ENCODE measurements at places on chromosomes 5 and 9.

DNA sequence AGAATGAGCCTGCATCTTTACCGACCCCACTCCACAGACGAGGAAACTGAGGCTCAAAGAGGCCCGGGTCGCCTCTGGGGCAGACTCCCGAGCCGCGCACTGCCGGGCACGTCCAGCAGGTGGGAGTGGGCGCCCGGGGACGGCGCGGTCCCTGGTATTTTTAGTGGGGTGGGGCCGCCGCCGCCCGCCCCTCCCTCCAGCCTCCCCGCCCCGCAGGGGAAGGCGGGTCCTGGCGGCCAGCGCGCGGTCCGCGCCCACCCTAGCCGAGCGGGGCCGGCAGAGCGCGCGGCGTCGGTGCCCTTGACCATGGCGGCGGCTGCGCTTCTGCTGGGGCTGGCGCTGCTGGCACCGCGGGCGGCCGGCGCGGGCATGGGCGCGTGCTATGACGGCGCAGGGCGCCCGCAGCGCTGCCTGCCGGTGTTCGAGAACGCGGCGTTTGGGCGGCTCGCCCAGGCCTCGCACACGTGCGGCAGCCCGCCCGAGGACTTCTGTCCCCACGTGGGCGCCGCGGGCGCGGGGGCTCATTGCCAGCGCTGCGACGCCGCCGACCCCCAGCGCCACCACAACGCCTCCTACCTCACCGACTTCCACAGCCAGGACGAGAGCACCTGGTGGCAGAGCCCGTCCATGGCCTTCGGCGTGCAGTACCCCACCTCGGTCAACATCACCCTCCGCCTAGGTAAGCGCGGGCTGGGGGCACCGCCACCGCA lies at the start of gene LAMC3:
TSS of gene LAMC3 (plus strand) at position 266 of the 710 bp plus-strand sequence. CDS start at position 307, 41 bp downstream.
- DNase-seq = peak; percentile 7

DNA sequence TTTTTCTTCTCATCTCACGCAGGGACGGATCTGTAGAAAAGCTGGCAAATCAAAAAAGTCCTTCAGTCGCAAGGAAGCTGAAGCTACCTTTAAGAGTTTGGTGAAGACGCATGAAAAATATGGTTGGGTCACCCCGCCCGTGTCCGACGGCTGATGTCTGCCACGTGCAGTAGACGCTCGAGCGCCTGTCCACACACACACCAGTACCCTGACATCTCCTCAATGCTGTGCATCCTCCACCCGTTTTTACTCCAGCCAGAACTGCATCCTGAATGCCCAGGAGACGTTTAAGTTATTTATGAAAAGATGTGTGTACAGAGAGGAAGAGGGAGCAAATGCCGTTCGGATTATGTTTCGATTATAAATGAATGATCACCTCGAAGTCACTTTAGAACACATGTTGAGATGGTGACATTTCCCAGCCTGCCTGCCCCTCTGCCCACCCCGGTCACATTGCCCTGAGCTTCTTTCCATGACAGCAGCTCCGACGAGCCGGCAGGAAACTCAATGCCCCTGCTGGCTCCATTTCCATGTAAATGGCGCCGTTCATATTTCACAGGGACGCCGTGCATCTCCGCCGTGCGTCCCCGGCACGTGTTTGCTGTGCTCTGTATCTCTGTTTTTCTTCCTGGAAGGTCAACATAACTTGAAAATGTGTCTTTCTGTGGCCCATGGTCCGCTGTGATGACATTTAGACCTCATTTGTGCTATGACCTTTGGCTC lies 42.7 kb downstream of the UBE2QL1 start:
- no peak for DNase-seq

GRCh38 chr9:26229324-26230054 lies 551.2 kb upstream of the TUSC1 start:
- DNase-seq = no peak

DNA sequence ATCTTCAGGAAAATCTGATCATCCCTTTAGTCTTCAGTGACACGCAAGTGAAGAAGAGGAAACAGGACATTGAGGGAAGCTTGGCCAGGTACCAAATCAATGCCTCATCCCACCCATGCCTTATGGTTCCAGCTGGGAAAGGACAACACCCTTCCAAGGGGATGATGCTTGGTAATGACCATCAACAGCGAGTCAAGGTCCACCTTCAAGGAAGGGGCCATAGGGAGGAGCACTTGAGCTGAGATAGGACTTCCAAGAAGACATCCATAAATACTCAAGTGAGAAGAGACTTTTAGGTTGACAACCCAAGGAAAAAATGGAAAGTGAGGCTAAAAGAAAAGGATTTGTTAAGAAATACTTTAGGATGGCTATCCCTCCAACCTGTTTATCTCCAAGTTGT lies 27.1 kb upstream of the GAS1 start:
- no peak for DNase-seq

DNA sequence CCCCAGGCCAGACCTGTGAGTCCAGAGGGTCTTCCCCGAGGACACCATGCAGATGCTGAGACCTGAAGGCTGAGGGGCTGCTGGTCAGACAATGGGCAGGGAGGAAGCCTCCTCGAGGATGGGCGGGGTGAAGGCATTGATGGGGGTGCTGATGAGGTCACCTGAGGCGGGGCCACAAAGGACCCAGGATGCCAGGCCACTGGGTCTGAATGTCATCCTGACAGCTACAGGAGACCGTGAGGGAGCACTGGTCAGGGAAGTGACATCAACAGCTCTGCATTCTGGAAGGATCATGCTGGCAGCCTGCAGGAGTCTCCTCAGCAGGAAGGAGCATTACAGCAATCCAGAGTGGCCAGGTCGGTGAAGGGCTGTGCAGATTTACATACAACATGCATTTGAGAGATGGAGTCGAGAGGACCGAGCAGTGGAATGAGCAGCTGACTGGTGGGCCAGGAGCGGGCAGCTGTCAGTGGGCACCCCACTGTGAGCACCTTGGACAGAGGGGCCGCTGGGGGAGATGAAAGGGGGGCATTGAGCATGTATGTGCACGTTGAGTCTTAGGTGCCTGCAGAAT lies 77.7 kb upstream of the ADAMTS2 start:
- DNase-seq = no peak

GRCh38 chr5:40689438-40689837 lies 9.7 kb downstream of the PTGER4 start:
- DNase-seq = no peak

GRCh38 chr5:126863402-126863801 lies 86.5 kb downstream of the LMNB1 start:
- no peak for DNase-seq

- no peak for DNase-seq
These were observed 27.3 kb downstream of the CLTA start for GRCh38 chr9:36218011-36218410.

- DNase-seq = no peak
These were observed 433.4 kb upstream of the BRINP1 start for GRCh38 chr9:119802621-119803020.

- no peak for DNase-seq
These were observed at the start of gene FBXL7 for GRCh38 chr5:15499528-15500324. Gene FBXL7, plus strand, starts transcription at chr5:15500180.

DNA sequence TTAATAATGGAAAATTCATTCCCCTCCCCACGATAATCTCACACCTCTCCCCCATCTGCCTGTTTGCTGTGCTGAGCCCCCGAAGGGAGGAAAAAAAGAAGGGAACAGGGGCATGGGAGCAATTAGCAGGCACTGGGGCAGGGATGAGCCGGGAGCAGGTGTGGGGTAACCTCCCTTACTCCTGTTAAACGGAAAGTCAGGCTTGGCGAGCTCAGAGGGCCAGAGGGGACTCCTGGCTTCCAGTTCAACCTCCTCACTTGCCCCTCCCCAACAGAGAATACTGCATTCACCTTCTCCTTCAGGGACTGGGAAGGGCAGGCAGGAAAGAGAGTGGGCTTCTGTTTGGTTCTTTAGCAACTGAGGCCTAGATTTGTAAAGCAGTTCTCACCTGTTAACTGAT lies 1.6 kb downstream of the AFAP1L1 start:
- DNase-seq = no peak

- DNase-seq = no peak
These were observed 9.2 kb downstream of the SNX18 start for GRCh38 chr5:54526604-54527288.

DNA sequence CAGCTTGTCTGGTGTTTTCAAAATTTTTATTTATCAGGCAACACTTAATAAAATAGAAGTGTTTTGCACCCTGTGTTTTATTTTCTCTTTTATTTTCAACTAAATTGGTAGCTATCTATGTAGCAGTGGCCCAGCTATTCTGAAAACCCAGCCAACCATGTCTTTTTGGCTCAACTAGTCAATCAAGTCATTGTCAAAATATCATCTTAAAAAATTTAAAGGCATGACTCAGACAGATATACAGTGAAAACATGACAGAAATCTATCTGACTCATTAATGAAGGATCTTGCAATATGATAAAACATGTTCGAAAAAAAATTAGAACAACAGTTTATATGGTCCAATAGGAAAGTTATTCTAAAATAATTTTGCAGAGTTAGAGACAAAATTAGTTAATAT lies 75.1 kb downstream of the HSD17B4 start:
- no peak for DNase-seq

- DNase-seq = no peak
These were observed 91.0 kb downstream of the SNX18 start for GRCh38 chr5:54608423-54609085.

- no peak for DNase-seq
These were observed 65.5 kb downstream of the INSYN2B start for GRCh38 chr5:169914766-169915165.

DNA sequence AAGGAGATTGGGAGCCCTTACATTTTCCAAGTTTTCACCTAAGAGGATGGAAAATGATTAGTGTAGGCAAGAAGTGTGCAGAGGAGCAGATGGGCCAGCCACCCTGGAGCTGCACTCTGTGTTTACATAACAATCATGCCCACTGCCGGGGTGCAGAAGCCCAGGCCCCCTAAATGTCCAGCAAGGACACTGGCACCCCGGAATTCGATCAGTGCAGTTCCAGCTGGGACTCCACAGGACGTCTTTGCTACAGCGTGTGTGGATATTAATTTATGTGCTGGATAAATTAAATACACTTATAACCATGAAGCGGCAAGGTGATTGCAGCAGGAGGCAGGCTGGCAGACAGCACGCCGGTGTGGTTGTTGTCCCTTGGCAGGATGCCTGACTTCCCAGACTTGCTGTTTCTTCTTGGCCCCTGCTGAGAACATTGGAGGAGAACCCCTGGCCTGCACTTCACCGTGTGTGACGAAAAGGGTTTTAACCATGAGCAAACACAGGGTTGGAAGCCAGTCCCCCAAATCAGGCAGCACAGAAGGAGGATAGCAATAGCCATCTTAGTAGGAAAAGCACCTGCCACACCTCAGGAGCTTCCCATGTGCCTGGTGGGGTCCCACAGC lies 73.7 kb downstream of the GADD45G start:
- no peak for DNase-seq

DNA sequence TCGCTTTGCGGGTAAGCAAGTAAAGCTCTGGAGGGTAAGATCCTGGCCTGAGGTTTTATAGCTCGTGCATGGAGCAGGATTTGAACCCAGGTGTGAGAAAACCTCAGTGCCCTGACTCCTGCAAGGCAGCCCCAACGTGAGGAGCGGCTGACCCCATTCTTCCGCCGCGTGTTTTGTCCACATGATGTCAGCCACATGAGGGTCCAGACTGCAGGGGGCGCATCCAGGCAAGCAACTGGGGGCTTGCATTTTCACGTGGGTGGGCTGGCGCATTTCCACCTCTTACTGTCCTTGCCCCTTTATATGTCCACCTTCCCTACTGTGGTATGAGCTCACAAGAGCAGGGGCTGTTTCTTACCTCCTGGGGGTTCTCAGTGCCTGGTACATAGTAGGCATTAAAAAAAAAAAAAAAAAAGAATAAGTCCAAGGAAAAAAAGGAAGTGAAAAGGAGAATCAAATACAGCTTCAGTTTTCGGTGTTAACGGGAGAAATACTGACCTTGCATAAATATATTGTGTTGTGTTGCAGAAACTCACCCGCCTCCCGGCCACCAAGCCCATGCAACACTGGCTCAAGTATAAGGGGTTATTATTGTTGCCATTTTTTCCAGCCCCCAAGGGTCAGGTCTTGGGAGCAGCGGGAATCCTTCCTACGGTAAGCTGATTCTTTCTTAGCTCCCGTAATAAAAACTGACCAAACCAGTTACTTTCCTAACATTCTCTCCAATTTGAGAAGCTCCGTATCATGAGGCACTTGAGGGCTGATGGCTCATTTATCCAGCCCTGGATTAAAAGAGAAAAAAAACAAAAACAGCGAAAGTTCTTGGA lies 15.0 kb downstream of the TLX3 start:
- no peak for DNase-seq

DNA sequence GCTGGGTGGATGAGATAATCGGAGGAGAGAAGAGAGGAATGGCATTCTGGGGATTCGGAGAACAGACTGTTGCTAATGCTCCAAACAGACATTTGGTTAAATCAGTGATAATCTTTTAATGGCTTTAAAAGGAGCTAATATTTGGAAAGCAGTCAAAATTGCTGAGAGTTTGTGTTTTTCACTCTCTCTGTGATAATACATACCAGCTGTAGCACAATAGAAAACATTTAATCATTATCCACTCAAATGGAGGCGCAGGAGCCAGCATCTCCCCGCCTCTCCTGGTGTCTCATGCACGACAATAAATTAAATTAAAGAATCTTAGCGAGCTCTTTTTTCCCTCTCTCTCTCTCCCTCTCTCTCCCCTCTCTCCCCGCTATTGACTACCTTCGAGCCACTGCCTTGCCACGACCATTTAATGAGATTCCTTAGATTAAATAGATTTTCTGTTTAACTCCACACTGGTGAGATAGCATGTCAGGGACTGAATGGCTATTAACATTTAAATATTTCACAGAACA lies 268.6 kb upstream of the MVB12B start:
- no peak for DNase-seq

DNA sequence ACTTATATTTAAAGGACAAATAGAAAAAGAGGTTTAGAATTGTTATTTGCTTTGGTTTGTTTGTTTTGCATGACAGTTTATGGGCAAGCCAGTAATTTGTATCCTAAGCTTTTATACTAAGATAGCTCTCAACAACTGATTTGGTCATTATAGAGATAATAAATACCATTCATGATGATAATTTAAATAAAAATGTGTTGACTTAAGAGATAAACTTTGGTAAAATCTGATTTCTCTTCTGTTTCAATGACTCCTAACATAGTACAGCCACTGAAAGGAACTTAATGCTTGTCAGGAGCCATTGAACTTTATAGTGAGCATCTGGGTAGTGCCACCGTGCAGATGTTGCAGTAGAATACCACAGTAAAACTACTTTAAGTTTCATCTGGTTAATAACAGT lies 160.7 kb upstream of the ACOT12 start:
- no peak for DNase-seq

- DNase-seq = peak; percentile 17
These were observed 110.0 kb downstream of the PAX5 start for GRCh38 chr9:36924071-36924470.

- DNase-seq = peak; percentile 57
These were observed 8.6 kb downstream of the HAVCR2 start for GRCh38 chr5:157100140-157100679.

- no peak for DNase-seq
These were observed 385.7 kb downstream of the MTRR start for GRCh38 chr5:8254674-8255073.

GRCh38 chr9:73151653-73152542 lies at the start of gene ANXA1:
Gene ANXA1, plus strand, starts transcription at chr9:73151865. Its CDS starts 6,671 bp downstream, at chr9:73158536.
- DNase-seq = no peak

GRCh38 chr9:86337469-86338108 lies 16.6 kb downstream of the TUT7 start:
- no peak for DNase-seq

Measured in activated CD4-positive, alpha-beta T cell treated with anti-CD3 and anti-CD28 coated beads, Interleukin-2, amount 50 U/mL, for 48 hours (primary cell).